ENCODE measurements at places on chromosomes 16 and 17.

DNA sequence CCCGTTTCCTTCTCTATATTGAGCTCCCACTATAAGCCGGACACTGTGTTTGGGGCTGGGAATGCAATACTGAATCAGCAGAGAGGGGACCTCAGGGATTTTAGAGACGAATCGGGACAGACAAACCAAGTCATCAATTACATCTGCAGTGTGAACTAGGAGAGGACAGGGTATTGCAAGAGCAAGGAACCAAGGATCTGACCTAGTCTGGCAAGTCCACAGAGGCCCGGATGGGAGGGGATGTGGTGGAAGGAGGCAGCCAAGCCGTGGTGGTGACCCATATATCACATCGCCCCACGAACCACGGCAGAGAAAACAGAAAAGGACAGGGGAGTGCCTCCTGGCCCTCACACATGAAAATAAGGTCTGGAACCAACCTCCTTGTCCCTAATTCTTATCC lies 28.1 kb upstream of the NXPH3 start:
- no peak for DNase-seq

- no peak for DNase-seq
Observed at GRCh38 chr16:30053376-30054015, 12.1 kb upstream of the ALDOA start.

DNA sequence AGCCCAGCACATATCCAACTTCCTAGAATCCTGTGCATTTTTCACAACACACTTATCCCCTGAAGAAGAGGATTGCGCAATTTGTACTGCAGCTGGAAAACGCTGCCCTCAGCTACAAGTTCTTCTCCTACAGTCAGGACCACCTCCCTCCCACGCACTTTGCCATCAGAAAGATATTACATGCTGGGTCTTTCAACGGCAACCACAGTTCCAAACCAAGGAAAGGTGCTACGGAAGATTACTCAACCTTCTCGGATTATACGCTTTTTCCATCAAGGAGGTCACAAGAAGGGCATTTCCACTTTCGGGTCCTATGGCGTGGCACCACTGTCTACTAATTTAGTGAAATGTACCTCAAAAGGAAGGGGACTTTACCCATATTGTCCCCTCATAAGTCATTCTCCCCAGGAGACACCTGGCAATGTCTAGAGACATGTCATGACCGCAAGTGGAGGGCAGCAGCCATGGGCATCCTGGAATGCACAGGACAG lies 35.2 kb downstream of the USP7 start:
- DNase-seq: no peak

DNA sequence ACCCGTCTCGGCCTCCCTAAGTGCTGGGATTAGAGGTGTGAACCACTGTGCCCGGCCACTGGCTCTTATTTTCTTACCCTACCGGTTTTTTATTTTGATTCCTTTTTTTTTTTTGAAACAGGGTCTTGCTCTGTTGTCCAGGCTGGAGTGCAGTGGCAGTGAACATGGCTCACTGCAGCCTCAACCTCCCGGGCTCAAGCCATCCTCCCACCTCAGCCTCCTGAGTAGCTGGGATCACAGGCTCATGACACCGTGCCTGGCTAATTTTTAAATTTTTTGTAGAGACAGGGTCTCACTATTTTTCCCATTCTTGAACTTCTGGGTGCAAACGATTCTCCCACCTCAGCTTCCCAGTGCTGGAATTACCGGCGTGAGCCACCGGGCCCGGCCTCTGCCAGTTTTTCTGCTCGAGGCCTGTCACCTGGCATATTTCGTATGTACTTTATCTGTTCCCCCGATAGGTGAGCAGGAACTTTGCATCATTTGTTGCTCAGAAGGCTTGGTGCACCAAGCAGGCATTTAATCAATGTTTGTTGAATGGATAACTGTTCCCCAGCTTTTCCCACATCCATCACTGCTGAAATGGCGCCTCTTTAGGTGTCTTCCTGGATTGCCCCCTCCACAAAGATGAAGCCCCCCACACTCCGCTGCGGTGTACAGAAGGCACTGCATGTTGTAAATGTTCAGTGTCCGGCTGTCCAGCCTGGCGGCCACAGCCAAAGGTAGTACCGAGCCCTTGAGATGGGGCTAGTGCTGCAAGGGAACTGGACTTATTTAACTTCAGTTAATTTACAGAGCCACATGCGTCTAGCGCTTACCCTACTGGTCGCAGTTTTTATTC lies 858 bp upstream of the TELO2 start:
- DNase-seq: no peak

DNA sequence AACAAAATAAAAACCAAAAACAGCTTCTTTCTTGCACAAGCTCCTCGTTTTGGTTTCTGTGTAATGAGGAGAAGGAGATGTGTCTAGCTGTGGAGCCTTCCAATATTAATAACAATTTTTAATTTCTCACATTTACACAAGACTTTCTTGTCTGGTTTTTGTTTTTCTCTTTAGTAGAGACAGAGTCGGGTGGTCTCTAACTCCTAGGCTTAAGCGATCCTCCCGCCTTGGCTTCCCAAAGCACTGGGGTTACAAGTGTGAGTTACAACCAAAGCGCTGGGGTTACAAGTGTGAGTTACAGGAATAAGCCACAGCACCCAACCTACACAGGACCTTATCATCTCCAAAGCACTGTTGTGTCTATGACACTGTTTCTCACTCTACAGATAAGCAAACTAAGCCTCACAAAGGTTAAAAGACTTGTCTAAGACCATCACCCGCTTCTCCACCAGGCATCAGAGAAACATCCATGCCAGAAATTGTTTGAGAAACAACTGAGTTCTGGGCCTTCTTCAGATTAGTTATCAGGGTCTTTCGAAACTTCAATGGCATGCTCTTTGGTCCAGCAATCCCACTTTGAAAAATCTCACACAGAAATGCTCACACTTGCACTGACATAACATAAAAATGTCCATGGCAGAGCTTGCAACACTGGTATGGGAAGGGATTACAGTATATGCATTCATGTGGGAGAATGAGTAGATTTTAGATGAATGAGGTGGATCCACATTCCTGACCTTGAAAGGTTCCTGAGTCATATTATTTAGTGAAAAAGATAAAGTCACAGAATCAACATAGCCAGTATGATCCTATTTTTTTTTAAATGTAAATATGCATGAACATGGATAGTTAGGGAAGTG lies 3.9 kb downstream of the ABAT start:
- DNase-seq: no peak

GRCh38 chr16:71746442-71747046 lies 22.0 kb upstream of the PHLPP2 start:
- DNase-seq: no peak

DNA sequence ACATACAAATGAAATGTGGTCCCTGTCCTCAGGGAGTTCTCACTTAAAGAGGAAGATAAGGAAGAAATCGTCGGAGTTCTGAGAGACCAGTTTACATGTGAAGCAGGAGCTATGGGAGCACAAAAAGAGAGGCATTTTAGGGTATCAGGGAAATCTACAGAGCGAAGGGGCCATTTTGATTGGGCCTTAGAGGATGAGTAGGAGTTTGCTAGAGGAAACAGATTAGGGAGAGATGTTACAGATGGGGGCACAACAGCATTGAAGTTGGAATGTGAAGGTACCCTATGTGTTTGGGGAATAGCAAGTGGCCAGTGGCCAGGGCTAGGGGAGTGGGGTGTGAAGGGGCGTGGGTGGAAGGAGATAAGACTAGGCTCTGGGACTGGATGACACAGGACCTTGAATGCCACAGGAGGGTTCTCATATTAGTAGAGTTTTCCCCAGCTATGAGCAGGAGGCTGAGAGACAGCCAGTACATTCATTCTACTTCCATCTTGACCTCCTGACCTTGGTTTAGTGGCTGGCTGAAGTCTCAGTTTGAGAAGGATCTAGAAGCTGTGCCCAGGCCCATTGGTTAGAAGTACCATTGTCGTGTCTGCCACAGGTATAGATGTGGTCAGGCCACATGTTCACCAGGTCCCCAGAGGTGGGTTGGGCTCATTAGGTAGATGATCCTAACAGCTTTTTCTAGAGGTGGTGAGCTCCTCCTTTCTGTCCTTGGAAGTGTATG lies 34.8 kb downstream of the CPNE2 start:
- no peak for DNase-seq

DNA sequence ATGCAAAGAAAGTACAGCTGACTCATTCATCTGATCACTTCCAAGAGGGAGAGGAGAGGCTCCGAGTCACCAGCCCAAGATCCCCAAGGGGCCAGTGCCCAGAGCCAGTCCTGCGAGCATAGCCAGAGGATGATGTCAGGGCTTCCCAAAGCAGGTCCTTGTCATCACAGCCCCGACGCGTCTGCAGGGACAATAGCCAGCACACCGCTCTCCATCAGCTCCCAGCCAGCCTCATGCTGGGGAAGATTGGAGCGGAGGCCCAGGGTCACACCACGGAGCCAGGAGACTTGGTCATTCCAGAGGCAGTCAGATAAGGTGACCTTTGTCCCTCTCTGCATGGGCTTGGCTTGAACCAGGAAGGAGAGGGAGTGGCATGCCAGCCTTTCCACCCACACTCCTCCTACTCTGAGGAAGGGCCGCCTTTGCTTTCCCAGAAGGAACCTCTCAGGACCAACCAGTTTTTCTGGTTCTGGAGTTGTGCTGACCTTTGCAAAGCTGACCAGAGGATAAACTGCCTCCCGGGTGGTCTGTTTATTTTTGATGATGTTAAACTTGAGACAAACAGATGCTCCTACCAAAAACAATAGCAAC lies 58.3 kb upstream of the ARHGAP44 start:
- no peak for DNase-seq

DNA sequence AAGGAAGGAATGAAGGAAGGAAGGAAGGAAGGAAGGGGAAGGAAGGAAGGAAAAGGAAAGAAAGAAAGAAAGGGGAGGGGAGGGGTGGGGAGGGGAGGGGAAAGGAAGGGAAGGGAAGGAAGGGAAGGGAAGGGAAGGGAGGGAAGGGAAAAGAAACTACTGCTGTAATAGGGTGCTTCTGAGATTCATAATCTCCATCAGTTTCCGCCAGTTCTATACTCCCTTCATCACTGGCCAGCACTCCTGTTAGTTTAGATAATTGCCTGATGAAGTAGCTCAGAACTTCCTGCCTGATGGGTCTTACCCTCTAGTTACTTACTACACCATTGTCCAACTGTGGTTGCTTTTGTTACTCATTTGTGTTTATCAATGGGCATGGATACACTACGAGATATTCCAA lies 2.0 kb upstream of the KRTAP9-6 start:
- no peak for DNase-seq

DNA sequence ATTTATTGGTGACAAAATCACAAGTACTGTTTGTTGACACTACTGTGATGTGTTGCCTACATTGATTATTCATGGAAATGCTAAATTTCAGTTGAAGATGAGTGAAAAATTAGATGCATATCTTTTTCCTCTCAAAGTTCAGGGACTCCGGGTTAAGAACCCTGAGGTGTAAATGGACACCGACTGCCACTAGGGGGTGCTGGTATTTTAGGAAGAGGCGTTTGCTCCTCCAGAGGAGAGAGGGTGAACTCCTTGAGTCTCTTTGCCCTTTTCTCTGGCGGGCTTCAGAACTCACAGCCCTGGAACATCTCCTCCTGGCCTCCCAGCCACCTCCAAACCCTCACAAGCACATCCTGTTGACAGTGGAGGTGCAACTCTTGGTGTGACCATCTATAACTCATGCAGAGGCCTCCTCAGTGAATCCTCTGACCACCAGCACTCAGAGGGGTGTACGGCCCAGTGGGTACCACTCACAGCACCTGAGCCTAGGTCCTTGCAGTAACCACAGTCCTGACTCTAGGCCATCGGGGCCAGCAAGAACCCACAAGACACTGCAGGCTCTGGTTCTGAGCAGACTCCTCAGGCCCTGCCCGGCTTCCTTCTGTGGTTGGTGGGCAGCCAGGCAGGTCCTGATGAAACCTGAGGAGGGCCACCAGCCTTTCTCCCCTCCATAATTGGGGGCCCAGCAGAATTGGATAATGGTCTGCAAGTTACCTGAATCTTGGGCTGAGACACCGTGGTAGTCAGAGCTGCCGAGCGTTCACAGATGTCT lies 26.2 kb upstream of the PIK3R5 start:
- DNase-seq: peak; percentile 26

DNA sequence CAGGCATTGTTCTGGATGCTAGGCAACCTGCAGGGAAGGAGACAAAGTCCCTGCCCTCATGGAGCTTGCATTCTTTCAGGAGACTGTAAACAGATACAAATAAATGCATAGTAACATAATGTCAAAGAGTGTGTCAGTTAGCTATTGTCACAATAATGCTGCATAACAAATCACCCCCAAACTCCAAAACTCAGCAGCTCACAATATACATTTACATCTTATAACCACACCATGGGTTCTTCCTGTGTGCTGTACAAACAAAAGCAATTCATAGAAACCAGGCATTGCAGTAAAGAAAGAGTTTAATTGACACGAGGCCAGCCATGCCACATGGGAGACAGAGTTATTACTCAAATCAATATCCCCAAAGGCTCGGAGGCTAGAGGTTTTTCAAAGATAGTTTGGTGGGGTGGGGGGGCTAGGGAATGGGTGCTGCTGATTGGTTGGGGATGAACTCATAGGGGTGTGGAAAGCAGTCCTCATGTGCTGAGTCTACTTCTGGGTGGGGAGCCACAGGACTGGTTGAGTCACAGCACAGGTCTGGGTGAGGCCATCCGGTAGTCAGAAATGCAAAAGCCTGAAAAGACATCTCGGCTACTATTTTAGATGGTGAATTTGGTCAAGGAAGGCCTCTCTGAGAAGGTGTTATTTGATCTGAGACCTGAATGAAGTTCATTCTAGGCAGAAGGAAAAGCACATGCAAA lies 79.0 kb downstream of the GPRC5B start:
- DNase-seq: no peak

DNA sequence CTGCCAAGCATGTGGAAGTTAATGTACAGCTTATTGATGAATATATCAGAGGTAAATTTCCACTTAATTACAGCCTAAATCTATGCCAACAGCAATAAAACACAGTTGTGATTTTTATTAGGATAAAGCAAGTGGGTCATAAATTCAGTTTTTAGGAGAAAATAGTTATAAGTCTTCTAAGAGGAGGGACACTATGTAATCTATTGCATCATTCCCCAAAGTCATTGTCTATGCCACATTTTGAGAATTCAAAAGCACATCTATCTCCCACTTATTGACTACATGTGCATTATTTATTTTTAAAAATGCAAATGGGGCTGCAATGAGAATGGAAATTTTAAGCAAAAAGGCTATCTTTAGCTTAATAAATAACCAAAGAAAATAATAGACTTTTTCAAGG lies 23.7 kb upstream of the NSRP1 start:
- no peak for DNase-seq

DNA sequence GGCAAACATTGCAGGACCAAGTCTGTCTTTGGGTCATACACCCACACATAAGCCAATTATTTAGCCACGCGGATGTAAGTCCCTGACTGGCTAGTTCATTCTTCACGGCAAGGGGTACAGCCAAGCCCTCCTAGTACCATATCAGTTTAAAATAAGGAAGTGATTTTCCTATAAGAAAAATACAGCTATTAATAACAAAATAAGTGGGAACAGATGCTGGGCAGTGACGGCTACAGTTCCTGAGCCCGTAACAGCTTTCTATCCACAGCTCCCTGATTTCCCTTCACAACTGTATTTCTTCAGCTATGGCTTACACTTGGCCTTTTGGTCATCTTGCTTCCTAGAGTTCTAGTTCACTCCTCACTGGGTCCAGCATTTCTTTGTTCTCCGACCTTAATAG lies 542.4 kb upstream of the C16orf82 start:
- no peak for DNase-seq
